ENCODE measurements at places on chromosomes 3 and 15.

DNA sequence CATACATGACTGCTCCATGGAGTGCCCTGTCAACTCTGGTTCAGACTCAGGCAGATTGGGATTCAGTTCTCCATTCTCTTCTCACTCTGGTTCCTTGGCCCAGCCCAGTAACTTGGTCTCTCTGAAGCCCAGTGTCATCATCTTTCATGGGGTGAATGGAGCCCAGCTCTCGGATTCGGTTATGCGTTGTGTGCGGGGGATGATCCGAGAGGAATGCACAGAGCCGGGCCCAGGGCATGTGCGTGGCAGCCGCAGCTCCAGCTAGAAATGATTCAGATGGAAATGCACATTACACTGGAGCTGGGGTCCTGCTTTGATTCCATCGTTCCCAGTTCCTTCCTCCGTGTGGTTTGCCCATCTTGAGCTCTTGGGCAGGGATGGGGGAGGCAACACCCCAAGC, 189.4 kb downstream of the FEZF2 start:
- no peak for DNase-seq

GRCh38 chr3:15460891-15461531, 33.6 kb downstream of the EAF1 start:
- DNase-seq: no peak

DNA sequence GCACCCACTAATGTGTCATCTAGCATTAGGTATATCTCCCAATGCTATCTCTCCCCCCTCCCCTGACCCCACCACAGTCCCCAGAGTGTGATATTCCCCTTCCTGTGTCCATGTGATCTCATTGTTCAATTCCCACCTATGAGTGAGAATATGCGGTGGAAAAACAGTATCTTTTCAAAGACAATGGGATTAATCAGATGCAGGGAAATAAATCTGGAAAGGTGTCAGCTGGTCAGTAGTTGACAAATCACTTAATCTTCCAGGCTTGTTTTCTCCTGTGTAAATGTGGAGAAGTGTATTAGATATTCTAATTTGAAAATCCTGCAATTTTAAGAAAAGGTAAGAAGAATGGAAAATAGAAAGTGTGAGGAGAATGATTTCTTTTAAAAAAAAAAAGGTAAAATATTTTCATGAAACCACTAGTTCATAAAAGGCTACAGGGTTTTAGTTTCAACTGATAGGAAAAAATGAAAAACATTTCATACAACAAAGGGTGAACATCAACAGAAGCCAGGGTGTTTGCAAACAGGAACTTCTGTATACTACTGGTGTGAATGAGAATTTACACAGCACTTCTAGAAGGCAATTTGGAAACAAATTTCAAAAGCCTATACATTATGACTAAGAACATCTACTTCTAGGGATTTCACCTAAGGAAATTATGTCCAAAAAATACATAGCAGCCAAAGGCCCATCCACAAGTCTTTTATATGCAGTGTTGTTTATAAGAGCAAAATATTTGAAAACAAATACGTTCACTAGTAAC, 113.5 kb downstream of the CBLB start:
- no peak for DNase-seq

- DNase-seq: no peak
Observed at GRCh38 chr3:33991673-33992072, 193.2 kb downstream of the PDCD6IP start.

- DNase-seq: no peak
Observed at GRCh38 chr15:100133001-100133400, 208.8 kb downstream of the ADAMTS17 start.

GRCh38 chr15:90819850-90820249, 48.5 kb upstream of the FURIN start:
- no peak for DNase-seq

- peak; percentile 39 for DNase-seq
Observed at GRCh38 chr15:63986751-63987341, 59.4 kb downstream of the DAPK2 start.

- DNase-seq: no peak
Observed at GRCh38 chr3:64138656-64139375, 86.5 kb downstream of the PRICKLE2 start.

GRCh38 chr3:4996771-4997291, 17.6 kb downstream of the BHLHE40 start:
- DNase-seq: no peak

- no peak for DNase-seq
Observed at GRCh38 chr15:45274636-45275380, 22.8 kb downstream of the SLC28A2 start.

DNA sequence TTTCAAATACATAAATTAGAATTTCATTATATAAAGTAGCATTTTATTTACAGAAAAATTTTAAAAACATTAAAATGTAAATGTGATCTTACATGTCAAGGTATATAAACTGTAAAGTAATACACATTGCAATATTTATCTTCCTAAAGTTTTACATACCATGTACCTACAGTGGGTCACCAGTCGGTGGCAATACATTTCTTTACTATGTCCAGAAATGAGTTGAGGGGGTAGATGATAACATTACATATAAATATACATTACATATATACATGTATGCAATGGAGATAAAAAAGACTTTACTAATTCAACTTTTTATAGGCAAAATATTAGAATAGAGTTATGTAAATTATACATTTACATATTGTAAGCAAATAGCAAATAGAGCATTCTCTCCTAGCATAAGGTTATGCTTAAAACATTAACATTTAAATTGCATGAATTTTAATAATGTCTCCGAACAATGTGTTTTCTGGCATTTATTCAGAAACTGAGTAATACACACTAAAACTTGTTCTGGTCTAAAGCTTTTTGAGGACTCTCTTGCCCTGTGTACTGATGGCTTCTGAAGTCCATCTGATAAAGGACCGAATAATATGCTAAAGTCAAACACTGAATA, 93.3 kb upstream of the NLGN1 start:
- DNase-seq: no peak

DNA sequence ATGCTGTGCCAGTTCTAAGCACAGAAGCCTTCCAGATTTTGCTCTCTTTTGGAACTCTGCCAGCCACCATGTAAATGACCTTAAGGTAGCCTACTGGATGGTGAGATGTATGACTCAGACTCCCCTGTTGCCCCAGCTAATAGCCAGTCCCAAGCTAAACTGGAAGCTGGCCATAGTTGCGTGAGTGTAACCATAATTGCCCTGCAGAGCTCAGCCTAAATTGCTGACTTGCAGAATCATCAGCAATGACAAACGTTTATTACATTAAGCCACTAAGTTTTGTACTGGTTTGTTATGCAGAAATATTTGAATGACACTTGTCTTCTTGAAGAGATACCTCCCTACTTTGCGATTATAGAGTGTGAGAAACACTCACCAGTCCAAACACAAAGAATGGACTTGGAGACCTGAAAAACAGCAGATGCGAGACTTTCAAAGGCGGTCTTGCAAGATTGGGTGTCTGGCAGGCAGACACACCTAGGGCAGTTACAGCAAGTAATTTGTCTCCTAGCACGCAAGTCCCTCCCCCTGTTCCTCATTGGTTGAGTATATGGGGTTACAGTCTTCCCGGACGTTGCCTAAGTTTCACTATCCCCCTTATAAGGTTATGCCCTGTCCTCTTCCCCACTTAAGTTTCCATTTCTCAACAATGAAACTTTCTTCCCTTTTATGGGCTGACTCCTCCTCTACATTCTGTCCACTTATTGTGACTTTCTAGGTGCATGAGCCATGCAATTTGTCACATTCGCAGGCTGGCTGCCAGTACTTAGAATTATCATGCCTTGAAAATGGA, 83.6 kb upstream of the XCR1 start:
- no peak for DNase-seq

DNA sequence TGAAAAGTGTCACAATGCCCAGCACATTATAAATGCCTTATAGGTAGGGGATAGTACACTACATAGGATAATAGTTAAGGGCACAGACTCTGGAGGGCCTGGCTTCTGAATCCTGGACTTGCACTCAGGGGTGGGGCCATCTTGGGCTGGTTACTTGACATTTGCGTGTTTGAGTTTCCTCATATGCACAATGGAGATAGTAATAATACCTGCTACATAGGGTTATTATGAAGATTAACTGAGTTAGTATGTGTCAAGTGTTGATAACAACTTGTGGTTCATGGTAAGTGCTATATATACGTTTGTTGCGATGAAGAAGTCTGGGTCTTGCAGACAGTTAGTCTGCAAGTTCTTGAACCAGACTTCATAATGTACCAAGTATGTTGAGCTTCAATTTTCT, 37.0 kb downstream of the MITF start:
- DNase-seq: no peak

DNA sequence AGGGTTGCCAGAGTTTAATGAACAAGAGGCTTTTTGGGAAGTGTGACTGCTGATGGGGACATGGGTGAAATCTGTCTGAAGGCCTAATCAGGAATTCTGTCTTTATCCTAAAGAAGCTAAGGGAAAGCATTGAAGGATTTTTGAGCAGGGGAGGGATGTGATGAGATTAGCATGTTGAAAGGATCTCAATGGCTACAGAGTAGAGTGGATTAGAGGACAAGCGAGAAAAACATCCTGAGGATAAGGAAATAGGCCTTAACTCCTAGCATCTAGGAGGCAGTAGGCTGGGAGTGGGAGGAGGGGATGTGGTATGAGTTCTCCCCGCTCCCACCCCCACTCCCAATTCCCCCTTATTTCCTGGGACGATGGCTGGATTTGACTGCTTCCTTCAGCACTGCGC, 35.1 kb upstream of the SNTN start:
- no peak for DNase-seq

DNA sequence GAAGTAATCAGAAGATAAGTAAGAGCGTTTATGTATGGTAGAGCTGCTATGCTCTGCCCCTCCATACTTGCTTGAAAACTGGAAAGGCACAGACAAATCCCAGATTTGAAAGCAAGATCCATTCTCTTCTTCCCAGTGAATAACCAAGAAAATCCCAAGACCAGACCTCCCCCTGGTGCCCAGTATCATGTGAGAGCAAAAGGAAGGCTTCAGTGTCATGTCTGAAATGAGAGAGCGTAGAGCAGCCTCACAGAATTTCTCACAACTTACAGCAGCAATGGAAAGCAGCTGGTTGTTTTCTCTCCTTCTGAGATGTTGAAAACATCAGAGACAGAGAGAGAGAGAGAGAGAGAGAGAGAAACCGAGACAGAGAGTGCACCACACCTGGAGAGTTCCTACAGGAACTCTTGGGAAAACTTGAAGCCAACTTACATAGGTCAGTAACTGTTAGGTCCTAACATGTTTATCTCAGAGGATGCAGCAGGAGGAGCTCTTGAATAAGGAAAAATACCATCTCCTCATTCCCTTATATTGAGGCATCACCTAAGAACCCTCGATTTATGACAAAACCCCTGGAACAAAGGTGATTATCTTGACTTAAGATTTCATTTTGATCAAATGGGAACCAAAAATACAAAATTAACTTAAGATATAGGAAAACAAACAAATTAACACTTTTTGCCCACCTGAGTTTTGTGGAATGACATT, 273.3 kb downstream of the NSUN3 start:
- DNase-seq: peak; percentile 18

- no peak for DNase-seq
Observed at GRCh38 chr15:74156678-74157411, 16.7 kb upstream of the ISLR start.

DNA sequence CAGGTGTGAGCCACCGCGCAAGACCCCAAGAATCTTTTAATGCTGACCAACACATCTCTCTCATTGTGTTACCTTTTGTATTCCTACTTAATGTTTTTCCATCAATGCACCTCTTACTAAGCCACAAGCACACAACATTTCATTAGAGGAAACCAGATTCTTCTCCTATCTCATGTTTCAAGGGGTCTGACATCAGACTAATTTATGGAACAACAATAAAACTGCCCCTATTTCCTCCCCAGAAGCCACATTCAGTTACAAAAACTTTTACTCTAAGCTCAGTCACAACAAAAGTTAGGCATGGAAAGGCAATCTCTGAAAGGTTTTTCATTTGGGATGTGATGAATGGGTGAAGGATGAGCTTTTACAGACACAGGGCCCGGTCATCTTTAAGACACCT, 251.8 kb downstream of the MAGI1 start:
- no peak for DNase-seq

DNA sequence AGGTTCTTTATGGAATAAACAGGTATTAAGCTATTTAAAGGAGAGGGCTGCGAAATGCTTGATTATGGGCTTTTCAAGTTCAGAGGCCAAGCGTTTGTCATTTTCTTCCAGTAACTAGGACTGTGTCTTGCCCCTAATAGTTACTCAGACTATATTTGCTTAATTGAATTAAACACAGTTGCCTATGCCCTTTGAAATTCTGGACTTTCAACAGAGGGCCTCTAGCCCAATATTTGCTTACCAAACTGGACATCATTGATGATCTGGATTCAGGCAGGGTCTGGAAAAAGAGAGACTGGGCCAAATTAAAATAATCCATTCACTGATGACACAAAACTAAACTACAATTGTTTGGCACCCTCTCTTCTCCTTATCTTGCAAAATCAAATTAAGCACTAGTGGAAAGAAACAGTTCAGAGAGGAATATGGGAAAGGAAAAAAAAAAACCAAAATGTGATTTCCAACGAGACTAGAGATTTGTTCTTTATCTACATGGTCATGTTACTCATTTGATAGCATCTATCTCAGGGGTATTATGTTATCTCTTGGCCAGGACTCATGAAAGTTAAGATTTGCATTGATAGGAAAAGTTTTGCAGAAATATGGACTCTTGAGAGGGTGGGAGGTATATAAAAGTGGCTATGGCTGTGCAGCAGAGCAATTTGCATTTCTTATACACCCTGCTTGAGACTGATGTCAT, 75.1 kb upstream of the TSEN2 start:
- DNase-seq: no peak

- DNase-seq: no peak
Observed at GRCh38 chr3:172616031-172616461, 92.8 kb upstream of the TNFSF10 start.

GRCh38 chr3:126023390-126023789, 54.4 kb downstream of the ROPN1B start:
- DNase-seq: no peak

- no peak for DNase-seq
Observed at GRCh38 chr15:73716417-73716816, 32.2 kb downstream of the CD276 start.

DNA sequence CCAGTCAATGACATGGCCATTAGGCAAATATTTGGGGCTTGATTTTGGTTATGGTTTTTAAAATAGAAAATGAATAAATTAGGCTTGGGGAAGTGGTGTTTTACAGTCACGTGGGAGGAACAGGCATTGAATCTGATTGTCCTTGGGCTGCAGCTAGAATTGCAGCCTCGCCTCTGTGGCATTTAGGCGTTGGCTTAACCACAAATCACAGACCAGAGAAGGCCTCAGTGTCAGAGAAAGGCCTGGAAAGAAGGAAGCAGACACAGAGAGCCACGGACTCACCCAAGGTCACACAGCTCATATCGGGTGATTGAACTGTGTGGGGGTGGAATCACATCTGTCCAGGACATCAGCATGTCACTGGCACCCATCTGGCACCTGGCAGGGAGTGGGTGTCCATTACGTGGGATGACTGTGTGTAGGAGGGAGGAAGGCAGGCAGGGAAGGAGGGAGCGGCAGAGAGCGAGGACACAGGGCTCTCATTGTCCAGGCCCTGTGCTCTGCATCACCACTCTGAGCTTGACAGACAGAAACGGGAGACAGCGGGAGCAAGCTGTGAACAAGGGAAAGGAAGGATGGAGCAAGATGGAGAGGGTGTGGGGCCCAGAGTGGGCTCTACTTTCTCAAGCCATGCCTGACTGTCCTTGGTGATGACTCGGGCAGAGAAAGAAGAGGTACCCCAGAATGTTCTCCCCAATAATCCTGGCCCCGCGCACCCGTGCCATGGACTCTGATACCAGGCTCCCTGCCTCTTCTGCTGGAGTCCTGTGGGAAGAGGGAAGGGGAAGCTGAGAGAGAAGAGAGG, 186.4 kb downstream of the FAM43A start:
- DNase-seq: no peak

- no peak for DNase-seq
Observed at GRCh38 chr3:101531473-101532086, 18.6 kb upstream of the SENP7 start.

- DNase-seq: no peak
Observed at GRCh38 chr15:50880206-50880605, 28.3 kb upstream of the AP4E1 start.
